ENCODE measurements at places on chromosomes 6 and 20. TPM values are rescaled to one million over a fixed set of nuclear protein-coding genes. Genes with fewer than 3 reads are reported as not detected.

The PCMTD2 gene
- 31.7 TPM for total RNA-seq

The COL21A1 gene
- 2.5 TPM for total RNA-seq

The SRSF12 gene
- total RNA-seq: 3.2 TPM

The GZF1 gene
- 12.7 TPM for total RNA-seq

The WFDC2 gene
- 5.7 TPM for total RNA-seq

The TMEM181 gene
- 21.4 TPM for total RNA-seq

DNA sequence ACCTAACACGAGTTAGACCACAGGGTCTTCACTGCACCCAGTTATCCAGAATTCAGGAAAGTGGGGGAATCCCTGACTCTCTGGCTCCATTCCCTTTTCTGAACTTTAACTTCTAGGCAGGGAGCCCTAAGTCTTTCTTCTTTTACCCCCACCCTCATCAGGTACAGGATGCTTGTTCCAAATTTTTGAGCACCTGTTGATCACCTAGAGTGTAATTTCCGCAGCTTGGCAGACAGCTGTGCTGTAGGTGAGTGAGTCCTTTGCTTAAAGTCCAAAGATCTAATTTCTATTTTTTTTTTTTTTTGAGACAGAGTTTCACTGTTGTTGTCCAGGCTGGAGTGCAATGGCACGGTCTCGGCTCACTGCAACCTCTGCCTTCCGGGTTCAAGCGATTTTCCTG is 89.5 kb upstream of the AKIRIN2 start:
- DNase-seq: no peak

GRCh38 chr6:16471222-16471909 is 233.0 kb downstream of the GMPR start:
- DNase-seq: no peak

DNA sequence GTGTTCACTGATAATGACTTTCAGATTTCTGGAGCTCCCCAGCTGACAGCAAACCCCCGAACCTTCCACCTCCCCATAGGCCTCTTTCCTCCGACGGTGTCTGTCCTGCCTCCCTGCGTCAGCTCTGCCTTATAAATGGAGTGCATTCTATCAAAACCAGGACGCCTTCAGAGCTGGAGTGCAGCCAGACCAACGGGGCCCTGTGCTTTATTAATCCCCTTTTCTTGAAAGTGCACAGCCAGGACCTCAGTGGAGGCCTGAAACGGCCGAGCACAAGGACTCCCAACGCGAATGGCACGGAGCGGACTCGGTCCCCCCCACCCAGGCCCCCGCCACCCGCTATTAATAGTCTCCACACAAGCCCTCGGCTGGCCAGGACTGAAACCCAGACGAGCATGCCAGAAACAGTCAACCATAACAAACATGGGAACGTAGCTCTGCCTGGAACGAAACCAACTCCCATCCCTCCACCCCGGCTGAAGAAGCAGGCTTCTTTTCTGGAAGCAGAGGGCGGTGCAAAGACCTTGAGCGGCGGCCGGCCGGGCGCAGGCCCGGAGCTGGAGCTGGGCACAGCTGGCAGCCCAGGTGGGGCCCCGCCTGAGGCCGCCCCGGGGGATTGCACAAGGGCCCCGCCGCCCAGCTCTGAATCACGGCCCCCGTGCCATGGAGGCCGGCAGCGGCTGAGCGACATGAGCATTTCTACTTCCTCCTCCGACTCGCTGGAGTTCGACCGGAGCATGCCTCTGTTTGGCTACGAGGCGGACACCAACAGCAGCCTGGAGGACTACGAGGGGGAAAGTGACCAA is 42.3 kb upstream of the NAA20 start:
- DNase-seq: peak; percentile 61

DNA sequence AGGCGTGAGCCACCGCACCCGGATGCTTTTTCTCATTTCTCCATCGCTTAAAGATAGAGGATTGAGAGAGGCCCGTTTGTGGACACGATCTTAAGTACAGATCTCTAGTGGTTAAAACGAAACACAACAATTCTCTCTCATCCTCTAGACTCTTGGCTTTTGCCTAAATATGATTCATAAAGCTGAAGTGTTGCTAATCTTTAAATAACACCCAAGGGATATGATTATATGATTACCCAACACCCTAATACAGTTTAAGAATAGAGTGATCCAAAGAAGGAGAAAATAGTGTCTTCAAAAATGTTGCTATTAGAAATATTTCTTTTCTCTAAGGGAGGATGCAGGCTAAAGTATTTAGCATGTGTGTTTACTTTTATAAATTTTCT is 50.4 kb downstream of the MTHFD1L start:
- DNase-seq: no peak

GRCh38 chr6:17656092-17656491 is 50.6 kb downstream of the NUP153 start:
- DNase-seq: no peak

DNA sequence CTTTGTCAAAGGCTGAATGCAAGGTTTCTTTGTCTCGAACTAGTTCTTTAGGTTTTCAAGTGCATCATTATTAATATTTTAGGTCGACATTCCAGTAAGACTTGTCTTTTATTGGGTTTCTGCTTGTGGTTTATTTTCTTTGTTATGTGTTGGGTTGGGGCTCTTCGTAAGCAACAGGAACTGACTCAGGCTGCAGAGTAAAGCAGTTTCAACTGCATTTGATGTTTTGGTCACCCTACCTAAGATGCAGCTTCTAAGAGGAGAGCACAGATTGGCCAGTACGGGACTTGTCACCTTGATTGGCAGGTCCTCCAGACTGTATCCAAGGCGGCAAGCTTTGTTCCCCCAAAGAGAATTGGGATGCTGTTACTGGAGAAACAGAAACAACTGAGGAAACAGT is 149.5 kb upstream of the SULF2 start:
- DNase-seq: no peak

GRCh38 chr6:53573299-53573698 is 28.4 kb upstream of the GCLC start:
- DNase-seq: no peak

GRCh38 chr6:168390749-168391420 is 50.1 kb upstream of the SMOC2 start:
- DNase-seq: no peak

Data from omental fat pad (tissue), 4 donors.